ENCODE measurements at places on chromosomes 6 and 20.
A peak's percentile ranks its signal among the peaks of the same experiment; 100 is the strongest.

DNA sequence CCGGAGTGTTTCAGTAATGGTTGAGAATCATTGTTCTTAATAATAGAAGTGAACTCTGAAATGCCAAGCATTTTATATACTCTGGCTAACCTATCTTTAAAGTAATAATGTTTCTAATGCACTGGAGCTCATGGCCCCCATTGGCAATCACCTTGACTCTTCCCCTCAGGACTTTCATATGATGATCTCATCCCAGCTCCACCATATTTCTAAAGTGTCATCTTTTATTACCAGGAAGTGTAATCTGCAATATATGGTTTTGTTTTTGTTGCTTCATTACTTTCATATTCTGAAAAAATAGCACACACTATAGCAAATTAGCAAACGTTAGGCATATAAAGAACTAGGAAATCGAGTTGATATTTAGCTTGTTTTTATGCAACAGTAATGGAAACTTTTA lies 60.3 kb downstream of the TULP4 start:
- no peak for DNase-seq

DNA sequence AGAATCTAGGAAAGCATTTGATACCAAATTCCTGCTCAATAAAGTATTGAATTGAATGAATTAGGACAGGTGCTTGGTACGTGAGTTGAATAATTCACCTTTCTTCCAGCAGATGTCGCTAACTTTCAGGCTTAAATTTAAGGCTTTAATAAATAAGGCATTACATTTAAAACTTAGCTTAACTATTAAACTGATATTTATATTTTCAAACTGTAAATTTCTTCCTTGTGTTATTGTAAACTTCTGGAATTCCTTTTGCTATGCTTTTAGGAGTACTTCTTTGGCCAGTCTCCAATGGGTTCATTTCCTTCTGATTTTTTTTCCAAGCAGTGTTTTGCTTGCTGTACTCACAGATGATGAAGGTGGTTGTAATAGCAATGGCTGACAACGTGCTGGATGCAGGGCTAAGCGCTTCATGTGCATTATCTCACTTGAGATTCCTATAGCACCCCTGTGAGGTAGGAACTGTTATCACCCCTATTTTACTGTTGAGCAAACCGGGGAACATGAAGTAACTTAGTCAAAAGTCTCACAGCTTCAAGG lies 71.3 kb upstream of the SLC2A12 start:
- DNase-seq = peak; percentile 92

- DNase-seq = peak; percentile 82
These were observed 140.4 kb downstream of the IMPG1 start for GRCh38 chr6:75932067-75932466.

GRCh38 chr6:20266851-20267608 lies 54.8 kb upstream of the MBOAT1 start:
- peak; percentile 31 for DNase-seq

DNA sequence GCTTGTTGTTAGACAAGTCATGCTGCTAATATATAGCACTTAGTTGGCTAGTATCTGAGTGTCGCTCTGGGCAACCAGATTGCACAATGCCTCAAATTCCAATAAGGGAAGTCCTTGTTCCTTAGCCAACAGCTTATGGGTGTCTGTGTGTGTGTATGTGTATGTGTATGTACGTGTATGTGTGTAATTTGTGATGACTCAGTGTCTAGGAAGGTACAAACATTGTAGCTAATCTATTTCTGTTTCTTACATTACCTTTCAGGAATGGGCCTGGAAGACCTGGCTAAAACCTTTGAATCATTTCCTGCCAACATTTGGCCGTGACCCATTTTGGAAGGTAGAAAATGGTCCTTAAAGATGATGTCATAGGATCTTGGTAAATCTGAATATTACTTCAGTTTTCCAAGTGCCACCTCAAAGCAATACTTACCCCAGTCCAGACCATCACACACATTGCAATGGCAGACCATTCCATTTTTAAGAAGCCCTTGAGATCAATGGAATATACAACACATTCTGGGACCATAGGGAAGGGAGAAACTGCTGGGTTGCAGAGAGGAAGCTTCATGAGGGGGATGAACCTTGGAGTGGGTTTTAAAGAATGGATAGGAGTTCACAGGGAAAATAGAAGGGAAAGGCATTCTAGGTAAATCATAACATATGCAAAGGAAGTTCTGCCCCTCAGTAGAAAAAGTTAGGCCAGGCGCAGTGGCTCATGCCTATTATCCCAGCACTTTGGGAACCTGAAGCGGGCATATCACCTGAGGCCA lies 25.1 kb downstream of the NEDD9 start:
- peak; percentile 66 for DNase-seq

DNA sequence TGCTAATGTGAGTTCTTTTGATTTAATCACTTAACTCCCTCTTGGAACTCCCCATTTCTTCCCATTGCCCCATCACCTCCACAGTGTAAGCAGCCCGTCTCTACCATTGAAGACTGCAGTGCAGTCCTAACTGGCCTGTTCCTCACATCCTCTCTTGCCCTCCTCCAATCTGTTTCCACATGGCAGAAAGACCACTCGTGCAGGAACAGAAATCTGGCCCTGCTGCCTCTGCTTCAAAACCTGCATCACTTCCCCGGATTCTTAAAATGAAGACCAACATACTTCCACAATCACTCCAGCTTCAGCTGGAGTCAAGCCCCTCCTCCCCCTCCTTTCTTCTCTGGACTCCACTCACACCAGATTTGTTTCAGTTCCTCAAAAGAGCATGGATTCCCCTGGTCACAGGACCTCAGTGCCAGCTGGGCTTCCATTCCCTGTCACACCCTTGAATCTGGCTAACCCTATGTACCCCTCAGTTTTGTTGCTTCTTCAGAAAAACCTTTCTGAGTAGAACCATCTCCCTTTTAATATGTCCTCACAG lies 802.3 kb downstream of the MAFB start:
- DNase-seq = no peak

GRCh38 chr20:46062151-46062550 lies 27.6 kb downstream of the NCOA5 start:
- DNase-seq = no peak

GRCh38 chr6:11622156-11622555 lies 84.6 kb downstream of the TMEM170B start:
- no peak for DNase-seq

- no peak for DNase-seq
These were observed 9.3 kb upstream of the SALL4 start for GRCh38 chr20:51811514-51812128.

DNA sequence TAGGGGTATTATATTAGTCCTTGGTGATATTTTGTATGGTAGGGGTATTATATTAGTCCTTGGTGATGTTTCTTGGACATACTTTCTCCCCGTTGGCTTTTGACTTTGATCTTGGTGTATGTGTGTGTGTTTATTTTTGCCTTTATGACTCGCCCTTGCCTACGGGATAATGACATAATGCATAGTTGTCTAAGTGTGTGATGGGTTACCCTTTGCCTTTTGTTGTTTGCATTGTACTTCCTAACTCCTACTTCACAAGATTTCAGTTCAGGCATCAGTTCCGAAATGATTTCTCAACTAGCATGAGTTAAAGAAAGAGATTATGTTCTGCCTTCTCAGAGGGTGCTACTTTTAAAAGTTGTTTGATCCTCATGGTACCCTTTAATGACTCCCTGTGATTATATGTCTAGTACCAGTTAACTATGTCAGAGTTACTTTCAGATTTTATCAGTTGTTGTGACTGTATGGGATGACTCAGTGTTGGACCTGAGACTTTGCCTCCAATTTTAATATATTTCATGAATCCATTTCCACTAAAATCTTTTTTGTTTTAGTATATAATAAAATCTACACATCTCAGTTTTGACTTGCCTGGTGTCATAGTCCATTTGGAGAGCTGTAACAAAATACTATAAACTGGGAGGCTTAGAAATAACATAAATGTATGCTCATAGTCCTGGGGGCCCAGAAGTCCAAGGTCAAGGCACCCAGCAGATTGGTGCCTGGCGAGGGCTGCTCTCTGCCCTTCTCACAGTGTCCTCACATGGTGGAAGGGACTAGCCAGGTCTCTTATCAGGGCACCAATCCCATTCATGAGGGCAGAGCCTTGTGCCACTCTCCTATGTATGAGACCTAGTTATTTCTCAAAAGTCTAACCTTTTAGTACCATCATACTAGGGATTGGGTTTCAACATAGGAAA lies 34.1 kb downstream of the CDYL start:
- no peak for DNase-seq

DNA sequence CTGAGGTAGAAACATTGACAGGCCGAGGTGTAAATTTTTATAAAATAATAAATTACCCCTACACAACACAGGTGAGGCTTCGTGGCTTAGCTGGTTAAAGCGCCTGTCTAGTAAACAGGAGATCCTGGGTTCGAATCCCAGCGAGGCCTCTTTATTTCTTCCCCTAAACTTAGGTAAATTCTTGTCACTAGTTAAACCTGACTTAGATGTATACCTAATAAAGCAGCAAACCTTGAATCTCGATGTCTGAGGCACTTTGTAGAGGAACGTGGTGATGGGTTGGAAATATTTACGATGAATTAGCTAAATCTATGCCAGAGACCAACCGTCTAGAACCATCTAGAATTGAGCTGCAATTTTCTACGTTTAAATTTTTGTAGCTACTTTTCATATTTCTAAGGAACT lies 185.6 kb downstream of the OR2B2 start:
- peak; percentile 68 for DNase-seq

GRCh38 chr6:158024566-158025297 lies 43.1 kb downstream of the SYNJ2 start:
- no peak for DNase-seq

GRCh38 chr6:17388365-17388764 lies 5.0 kb upstream of the CAP2 start:
- DNase-seq = no peak

- no peak for DNase-seq
These were observed 29.6 kb downstream of the PMEPA1 start for GRCh38 chr20:57680131-57680716.

GRCh38 chr20:3181270-3181669 lies 7.9 kb upstream of the LZTS3 start:
- DNase-seq = no peak

- peak; percentile 74 for DNase-seq
These were observed 9.3 kb upstream of the KCNK15 start for GRCh38 chr20:44736170-44737021.

DNA sequence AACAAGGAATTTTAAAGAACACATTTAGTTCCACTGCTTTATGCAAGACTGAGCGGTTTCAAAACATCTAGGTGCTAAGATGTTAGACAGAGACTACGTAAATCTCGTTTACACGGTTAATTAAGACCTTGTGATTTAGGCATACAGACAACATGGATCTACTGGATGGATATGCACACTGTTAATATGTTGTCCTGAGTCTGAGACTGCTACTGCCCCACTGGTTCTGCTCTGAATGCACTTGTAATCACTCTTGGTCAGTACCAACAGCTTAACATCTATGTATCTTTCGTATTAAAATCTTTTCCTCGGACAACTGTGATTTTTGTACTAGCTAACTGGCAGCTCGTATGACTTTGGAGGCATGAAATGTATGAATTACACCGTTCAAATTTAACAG lies 3.1 kb downstream of the MAN1A1 start:
- DNase-seq = peak; percentile 44

GRCh38 chr20:52473186-52473585 lies 281.6 kb upstream of the ZFP64 start:
- no peak for DNase-seq

GRCh38 chr6:111494951-111495635 lies 12.1 kb upstream of the REV3L start:
- no peak for DNase-seq

DNA sequence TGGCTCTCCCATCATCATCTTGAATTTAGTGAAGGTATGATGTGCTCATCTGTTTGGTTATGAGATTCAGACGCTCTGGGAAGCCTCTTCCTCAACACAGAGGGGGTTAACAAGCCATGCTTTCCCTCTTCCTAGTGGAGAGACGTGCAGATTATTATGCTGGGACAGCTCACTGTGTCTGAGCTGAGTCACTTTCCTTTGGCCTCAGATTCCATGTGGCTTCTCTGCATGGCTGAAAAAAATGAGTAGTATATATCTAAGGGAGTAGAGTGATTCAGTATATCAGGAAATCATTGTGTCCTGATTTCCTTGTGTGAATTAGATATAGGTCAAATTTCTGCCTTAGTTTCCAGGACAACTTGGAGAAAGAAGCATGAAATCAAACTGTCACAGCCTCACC lies 52.6 kb downstream of the FIG4 start:
- no peak for DNase-seq

GRCh38 chr6:45032426-45032825 lies 295.7 kb upstream of the RUNX2 start:
- DNase-seq = no peak

DNA sequence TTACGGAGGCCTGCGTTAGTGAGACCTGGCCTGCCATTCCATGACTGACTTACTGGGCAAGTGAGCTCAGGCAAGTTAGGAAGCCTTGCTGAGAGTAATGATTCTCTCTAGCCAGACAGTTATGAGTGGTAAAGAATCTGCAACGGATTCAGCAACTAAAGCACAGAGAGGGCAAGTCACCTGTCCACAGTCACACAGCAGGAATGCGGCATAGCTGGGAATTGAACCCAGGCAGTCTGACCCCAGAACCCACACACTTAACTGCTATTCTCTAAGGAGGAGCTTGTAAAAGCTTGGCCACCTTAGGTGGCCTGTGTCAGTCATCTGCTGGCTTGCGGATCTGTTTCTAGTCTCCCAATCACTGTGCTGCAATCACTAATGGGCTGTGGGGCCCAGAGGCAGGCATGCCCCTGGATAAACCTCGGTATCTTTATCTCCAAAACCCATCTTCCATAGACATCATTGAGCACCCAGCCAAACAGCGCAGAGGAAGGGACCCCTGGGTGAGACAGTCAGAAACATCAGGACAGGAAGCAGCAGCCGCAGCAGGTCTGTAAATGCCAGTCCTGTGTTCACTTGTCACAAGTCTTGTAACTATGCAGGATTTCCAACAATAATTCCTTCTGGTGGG lies 215.9 kb upstream of the KCNG1 start:
- DNase-seq = no peak

DNA sequence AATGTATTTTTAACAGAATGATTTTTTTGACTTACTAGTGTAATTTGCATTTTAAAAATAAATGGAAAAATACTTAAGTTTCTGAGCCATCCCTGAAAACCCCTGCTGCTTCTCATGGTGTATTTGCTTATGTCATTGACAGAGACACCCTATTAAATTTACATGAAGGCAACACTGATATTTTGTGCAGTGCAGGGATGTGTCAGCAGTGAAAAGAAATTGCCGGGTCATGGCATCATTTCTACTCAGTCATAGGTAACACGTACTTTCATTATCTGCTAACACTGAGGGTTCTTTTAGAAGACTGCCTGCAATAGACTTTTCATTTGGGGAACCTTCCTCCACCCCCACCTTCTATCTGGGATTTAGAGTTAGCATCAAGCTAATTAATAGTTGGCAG lies 136.7 kb upstream of the RNF217 start:
- DNase-seq = peak; percentile 47

- DNase-seq = no peak
These were observed 22.8 kb downstream of the CST5 start for GRCh38 chr20:23856736-23857135.

GRCh38 chr6:56318851-56319250 lies 71.5 kb upstream of the COL21A1 start:
- no peak for DNase-seq

GRCh38 chr6:5531853-5532375 lies 270.6 kb downstream of the FARS2 start:
- no peak for DNase-seq
